ENCODE measurements at places on chromosomes 11 and 22.

DNA sequence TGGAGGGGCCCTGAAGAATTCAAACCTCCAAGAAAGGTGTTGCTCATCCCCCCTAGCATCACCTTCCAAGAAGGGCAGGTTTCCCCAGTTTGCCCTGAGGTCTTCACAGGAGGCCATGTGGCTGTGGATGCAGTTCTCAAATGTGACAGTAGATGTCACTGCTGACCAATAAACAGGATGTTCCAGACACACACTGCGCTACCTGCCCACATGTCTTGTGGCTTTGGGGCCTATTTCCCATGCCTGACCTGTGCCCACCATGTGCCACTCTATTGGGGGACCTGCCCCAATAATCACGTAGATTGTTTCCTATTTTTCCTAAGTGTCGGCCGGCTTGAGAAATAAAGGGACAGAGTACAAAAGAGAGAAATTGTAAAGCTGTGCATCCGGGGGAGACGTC is 4.5 kb downstream of the GSTT2 start:
- peak; percentile 6 for DNase-seq

- DNase-seq: no peak
Measured at GRCh38 chr22:34885852-34886251, 180.1 kb upstream of the ISX start.

DNA sequence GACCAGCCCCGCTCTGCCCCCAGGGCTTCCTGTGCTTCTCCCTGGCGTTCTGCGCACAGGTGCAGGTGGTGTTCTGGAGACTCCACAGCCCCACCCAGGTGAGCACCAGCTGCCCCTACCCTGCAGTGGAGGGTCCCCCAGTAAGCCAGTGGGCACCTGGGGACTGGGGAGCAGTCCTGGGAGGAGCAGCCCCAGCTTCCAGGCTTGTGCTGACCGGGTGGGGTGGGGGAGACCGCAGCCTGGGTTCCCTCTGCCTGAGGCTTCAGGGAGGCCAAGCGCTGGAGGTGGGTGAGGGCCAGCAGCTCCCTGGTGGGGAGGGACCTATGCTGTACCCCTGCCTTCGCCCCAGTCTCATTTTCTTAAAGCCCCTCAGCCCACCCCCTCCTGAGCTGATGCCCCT is 6.9 kb downstream of the TSPAN32 start:
- no peak for DNase-seq

- DNase-seq: no peak
Measured at GRCh38 chr11:47716692-47717091, 1.5 kb upstream of the AGBL2 start.

DNA sequence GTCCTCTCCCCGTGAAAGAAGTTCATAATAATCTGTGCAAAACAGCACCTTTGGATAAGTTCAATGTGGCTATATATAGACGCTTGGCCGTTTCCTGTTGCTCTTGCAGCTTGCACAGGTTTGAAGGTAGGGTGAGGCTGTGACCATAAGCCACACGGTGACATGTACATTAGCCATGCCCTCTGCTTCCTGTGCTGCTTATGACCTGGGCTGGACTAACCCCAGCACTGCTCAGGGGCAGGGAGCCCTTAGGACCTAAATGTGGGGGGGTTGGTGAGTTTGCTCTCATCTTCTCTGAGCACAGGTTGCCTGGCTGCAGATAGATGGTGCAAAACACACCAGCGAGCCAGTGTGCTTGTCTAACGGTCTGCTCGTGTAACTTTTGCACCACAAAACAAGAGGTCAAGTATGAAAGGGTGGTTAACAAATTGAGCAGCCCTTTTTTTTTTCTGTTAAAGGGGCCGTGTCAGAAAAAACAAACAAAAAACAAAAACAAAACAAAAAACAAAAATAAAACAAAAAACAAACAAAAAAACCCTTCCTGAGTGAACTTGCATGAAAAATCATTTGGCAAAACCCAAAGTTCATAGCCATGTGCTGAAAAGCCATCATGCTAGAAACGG is 37.3 kb downstream of the FLI1 start:
- no peak for DNase-seq

DNA sequence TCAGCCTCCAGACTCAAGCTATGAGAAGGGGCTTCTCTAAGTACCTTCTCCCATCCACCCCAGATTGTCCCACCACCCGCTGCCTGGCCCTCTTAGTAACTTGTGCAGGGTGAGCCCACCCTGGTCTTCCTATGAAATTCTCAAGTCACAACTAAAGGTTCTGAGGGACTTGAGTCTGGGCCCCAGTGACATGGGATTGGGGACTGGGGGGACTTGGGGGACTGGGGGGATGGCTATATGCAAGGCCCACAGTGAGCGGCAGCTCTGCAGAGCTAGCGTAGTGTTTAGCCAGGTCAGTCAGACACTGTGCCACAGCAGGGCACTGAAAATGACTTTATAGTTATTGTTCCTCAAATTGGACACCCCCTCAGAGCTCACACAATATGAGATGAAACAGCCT is 622.3 kb upstream of the CADM1 start:
- no peak for DNase-seq

DNA sequence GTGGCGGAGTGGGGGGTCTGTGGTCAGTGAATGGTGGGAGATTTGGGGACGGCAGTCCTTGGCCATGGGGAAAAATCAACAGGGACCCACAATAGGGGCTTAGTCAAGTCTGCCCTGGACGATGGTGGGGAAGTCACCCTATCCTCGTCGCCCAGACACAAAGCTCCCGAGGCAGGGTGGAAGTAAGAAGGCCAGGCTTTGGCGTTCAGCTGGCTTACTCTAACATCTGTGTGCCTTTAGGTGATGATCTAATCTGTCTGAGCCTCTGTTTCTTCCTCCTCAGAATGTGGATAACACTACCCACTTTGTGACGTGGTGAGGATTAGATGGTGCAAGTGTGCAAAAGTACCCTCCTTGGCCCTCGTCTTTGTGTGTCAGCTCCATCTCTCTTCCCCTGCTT is 192.2 kb downstream of the ST3GAL4 start:
- DNase-seq: no peak

- no peak for DNase-seq
Measured at GRCh38 chr11:38282718-38283117, 1684.7 kb upstream of the RAG2 start.

GRCh38 chr22:37501610-37502341 is 15.6 kb upstream of the MFNG start:
- no peak for DNase-seq

DNA sequence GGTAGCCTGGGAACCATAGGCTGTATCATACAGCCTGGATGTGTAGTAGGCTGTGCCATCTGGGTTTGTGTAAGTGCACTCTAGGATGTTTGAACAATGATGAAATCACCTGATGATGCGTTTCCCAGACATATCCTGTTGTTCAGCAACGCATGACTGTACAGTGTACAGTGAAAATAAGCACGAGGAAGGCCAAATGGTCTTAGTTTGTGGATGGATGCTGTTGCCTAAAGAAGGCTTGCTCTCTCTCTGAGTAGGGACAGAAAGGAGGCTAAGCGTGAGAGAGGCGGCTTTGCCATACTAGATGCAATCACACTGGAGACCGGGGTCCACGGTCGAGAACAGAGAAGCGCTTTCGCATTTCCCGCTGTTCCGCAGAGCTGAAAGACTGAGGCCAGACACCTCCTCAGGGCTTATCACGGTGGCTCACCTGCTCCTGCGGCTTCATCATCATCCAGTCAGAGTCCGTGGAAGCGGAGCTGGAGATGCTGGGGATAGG is 27.6 kb upstream of the APLP2 start:
- DNase-seq: no peak

GRCh38 chr11:114157476-114158050 is 98.1 kb downstream of the ZBTB16 start:
- DNase-seq: no peak

- no peak for DNase-seq
Measured at GRCh38 chr11:94809251-94809650, 41.1 kb downstream of the AMOTL1 start.

DNA sequence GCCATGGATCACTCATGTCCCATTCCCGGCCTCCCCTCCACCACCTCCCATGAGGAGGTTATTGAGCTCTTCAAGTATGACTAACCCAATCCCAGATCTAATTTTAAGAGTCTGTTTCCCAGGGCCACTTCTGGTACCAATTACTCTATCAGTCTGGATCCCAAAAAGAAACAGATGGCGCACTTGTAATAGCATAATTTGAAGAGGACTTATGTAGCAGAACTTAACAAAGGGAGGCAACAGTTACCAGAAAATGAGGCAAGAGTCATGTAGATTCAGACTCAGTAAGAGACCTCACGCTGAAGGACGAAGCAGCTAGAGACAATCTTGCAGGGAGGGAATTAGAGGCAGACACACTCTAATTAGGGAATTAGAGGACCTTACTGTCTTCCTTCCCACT is 46.9 kb downstream of the DDX6 start:
- DNase-seq: peak; percentile 6

DNA sequence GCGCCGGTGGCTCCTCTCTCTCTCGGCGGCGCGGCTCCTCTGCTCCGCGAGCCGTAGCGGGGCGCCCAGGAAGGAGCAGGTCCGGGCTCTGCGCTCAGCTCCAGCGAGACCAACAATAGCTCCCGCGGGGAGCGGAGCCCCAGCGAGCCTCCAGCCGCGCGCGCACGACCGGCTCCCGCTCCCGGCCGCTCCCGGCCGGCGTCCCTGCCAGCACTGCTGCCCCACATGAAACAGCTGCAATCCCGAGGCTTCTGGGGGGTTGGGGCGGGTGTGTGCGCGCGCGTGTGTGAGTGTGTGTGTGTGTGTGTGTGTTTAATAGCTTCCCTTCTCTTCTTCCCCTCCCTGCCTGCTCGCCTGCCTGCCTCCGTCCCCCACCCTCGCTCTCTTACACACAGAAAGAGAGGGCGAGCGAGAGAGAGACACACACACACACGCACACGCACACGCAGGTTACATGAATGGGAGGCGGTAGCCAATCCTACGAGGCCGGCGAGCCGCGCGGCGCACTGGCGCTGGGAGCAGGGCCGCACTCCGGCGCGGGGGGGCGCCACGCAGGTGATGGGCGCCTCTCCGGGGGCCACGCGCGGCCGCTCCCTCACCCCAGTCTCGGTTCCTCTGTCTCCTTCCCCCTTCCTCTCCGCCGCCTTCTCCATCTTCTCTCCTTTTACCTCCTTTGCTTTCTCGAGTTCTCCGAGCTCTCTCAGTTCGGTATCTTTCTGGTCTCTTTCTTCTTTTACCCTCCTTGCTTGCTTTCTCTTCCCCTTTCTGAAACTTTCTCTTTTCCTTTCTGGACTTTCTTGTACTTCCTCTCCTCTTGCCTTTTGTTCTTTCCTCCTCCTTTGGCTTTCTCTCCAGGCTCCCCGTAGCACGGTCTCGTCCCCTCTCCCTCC is at the start of gene TENM4:
TSS of gene TENM4 (minus strand) at position 460 of the 890 bp plus-strand sequence. CDS start 371,086 bp downstream, outside the sequence.
- peak; percentile 47 for DNase-seq

DNA sequence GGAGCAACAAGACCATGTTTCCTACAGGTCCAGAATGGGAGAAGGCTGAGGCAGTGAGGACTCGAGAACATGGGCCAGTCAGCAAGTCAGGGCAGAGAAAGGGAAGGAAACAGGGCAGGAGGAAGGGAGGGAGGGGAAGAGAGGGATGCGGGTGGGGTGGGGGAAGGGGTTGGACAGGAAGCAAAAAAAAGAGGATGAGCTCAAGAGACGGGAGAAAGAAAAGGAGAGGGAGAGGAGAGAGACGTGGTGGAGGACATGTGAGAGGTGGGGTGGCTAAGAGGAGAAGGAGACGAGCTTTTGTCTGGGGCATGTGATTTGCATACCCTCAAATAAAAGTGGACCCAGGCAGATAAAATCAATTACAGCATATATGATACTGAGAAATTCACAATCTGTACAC is 389.5 kb upstream of the B3GAT1 start:
- DNase-seq: no peak

DNA sequence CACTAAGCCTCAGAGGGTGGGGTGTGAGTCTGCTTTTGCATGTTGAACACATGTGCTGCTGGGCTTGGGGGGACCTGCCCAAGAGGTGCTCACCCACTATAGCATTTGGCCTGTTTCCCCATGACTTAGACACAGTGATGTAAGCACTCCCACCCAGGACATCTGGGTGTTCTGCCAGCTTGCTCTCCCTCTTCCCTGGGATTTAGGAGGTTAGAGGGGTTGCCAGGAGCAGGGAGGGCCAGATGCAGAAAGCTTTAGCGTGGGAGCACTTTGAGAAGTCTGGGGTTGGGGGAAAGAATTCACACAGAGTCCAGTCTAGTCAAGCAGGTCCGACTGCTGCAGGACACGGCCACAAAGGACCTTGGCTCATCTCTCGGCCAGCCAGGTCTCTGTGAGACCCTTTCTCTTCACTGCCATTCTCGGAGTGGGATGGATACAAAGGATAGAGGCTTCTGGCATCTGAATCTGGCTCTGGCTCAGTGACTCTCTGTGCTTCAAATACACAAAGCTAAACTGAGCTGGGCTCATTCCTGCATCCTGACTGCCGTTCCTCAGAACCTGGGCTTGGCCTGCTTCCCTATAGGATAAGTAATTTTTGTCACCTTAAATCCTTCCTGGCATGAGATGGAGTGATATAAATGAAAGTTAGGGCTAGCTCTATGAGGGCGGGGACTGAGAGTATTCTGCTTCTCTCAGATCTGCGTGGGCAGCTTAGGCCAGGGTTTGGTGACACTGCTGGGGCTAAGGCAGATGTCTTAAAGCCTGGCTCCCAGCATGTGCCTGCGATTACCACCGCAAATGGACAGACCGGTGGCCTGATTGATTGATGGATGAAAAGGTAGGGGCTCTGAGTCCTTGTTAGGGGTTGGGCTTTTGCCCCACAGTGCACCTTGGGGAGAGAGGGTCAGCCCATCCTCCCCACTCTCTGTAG is 14.5 kb downstream of the USP2 start:
- DNase-seq: no peak

GRCh38 chr11:28466506-28466905 is 358.3 kb downstream of the METTL15 start:
- no peak for DNase-seq

DNA sequence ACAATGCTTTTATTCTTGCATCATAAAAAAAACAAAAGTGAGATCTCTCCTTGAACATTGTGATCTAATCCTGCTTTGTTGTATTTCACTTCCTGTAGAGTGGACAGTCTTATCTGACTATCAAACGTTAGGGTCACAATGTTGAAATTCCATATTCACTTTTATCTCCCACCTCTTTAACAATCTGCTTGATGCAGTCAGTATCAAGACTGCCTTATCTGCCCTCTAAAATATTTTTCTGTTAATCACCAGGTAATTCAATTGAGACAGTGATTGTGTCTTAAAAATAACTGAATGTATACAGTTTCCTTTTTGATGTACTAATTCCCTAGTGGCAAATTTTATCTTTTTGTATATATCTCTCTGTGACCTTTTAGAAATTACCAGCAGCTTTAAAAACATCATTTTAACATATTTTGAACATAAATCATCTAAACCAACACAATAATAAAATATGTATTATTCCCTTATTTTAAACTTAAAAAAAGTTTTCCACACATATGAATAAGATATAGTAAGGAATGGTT is 143.1 kb upstream of the MPPED2 start:
- no peak for DNase-seq

DNA sequence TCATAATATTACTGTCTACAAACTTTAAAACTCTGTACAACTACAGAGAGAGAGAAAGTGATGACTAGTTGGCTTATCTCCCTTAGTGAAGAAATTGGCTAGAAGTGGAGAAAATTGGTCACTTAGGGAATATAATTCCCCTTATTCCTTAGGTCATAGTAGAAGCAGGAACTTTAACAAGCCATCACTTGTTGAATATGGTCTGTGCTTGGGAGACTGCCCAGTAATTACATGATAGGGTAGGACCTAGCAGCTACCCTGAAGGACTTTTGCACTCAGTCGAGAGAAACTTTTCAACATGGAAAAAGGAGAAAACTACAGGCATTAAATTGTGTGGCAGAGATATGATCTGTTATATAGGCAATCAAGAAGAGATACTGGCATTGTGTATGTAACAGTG is 576.5 kb upstream of the CCDC90B start:
- no peak for DNase-seq

Measured in NCI-H1694 treated with DMSO at 0.1 percent for 48 hours (cell line).